ENCODE measurements at places on chromosomes 3 and 15.

GRCh38 chr15:41401904-41402267 lies 410 bp downstream of the NDUFAF1 start:
- DNase-seq: no peak

GRCh38 chr3:140848666-140849065 lies 93.0 kb upstream of the SLC25A36 start:
- DNase-seq: no peak

DNA sequence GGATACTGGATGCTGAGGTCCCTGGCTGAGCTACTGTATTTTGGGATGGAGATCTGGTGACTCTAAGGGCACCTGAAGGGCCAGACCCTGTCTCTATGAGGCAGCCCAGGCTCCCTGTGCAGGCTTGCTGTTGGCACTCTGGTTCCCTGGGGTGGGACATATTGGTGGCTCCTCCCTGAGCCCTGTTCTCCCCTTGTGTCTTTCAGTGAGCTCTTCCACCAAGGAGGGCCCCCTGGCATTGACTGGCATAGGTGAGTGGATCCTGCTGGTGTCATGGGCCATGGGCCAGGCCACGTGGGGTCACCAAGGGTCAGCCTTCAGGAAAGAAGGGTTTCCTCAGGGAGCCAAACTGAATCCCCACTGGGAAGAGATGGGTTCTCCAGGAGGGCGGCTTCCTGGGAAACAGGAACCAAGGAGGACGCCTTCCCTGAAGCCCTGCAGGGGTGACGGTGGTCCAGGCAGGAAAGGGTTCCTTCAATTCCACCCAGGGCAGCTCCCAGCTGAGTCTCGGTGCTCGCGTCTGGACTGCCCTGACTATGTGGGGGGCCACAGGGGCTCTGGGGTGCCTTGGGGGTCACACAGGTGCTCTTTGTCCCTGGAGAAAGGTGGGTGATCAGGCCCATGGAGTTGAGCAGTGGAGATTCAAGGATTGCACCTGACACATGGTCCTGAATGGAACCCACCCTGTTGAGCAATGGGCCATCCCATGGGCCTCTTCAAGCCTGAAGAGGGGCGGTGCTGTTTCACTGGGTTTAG lies 220.4 kb downstream of the SNRPN start:
- no peak for DNase-seq

DNA sequence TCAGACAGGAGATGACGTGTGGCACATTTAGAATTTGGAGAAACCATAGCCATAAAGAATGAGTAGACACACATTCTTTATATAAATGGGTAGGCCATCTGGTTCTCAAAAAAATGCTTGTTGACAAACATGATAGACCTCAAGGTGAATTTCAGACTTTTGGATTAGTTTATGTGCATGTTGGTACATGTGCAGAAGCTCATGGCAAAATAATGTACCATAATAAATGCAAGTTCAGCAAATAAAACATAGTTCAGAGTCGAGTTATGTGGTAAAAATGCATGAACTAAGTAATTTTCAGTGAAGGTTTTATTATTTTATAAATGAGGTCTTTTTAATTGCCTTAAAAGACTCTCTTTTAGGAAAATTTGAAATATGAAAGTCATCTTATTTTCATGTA lies 24.6 kb downstream of the EEFSEC start:
- no peak for DNase-seq

- DNase-seq: no peak
These were observed 8.6 kb downstream of the PARP9 start for GRCh38 chr3:122555275-122556071.

DNA sequence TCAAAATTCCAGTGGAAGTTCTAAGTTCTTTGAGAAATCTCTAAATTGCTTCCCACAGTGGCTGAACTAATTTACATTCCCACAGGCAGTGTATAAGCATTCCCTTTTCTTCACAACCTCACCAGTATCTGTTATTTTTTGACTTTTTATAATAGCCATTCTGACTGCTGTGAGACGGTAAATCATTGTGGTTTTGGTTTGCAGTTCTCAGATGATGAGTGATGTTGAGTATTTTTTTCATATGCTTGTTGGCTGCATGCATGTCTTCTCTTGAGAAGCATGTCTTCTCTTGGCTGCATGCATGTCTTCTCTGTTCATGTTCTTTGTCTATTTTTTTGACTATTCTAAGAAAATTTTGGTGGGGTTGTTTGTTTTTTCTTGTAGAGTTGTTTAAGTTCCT lies 499.6 kb upstream of the CCDC54 start:
- no peak for DNase-seq

GRCh38 chr15:65981837-65982626 lies 112.7 kb downstream of the RAB11A start:
- DNase-seq: no peak

DNA sequence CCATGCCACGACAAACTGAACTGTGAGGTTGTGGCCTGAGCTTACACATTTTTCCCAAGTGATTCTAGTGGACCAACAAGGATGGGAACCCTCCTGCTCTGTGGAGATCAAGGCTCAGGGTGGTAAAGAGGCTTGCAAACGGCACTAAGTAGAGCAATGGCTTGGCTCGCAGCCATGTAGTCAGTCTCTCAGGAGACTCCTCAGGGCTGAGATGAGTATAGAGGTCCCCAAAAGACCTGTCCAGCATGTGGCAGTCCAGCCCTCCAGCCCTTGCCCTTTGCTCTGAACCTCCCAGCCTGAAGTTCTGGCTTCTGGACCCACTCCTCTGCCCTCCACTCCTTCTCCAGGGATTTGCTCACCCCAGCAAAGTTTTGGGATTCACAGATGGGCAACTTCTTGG lies 8.3 kb upstream of the CAMP start:
- DNase-seq: no peak

GRCh38 chr3:159832024-159832423 lies 156.6 kb upstream of the IL12A start:
- no peak for DNase-seq

DNA sequence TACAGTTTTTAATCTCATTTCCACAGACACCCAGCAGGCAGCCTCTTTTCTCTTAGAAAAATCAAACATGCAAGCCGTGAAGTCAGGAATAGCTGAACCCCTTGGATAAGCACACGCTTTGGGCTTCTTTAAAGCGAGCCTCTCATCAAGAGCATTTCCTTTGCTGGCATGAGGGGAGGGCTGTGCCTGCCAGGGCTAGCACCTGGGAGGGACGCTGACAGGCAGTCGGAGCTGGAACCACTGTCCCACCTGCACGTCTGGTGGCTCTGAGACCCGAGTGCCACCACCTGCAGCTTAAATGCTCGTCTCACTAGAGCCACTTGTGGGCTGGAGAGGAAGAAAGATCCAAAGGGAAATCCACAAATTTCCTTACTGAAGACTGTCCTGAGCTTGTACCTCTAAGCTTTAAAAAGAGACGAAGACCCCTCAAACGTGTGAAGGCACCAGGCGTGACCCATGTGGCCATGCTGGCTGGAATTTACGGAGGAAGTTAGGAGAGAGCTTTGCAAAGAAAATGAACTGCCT lies 9.4 kb downstream of the MAP6D1 start:
- no peak for DNase-seq

DNA sequence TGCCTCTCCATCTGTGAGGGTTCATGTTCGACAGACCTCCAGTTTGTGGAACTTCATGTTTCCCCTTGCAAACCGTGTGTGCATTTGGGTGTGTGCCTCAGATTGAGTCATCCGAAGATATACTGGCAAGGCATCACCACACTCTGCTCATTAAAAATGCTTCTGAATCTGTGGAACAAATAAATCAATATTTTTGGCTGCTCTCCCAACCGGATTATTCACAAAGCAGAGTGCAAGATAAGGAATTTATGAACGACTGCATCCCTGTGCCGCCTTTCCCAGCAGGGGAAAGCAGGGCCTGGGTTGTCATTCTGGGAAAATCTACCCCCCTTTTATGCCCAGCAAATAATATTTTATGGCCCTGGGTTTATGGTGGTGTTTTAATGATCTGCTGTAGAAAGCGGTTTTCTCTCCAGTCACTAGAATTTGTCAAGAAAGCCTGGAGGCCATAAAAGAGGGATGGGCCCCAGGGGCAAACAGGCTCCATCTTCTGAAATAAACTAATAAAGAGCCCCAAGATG lies 4.2 kb upstream of the WNT5A start:
- peak; percentile 24 for DNase-seq

DNA sequence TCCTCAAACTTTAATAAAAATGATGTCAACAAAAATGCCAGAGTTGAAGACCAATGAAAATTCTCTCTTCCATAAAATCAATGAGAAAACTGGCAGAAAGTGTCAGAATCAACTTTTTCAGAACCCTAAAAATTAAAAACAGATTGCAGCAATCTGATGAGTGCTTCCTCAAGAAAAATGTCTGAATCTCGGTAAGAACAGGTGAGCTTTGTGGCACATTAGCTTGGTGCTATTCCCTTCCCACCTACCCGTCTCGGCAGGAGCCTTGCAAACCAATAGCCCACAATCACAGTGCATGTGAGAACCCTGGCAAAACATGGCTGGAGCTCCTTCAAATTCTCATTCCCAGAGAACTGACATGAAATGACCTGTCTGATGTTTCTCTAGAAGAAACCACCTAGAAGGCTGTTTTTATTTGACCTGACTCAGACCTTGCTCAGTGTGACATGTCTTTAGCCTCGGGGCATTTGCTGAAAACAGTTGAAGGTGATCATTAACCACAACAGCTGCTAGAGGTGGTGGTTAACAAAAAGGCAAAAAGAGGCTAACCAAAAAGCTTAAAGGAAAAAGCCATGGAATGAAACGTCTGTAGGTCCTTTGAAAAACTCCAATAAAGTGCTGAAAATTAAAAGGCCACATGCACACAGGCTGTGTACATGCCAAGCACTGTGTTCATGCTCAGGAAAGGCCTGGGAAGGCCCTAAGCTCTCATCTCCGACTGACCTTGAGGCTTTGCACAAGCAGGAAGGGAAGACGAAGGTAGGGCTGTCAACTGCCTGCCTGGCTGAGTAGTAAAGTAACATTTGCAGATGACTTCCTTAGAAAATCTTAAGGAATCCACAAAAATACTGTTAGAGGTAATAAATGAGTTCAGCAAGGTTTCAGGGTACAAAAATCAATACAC lies 253.0 kb upstream of the NSMCE3 start:
- DNase-seq: no peak

GRCh38 chr3:66302288-66302687 lies 81.5 kb downstream of the SLC25A26 start:
- DNase-seq: no peak
